ENCODE measurements at places on chromosomes 3 and 15.

DNA sequence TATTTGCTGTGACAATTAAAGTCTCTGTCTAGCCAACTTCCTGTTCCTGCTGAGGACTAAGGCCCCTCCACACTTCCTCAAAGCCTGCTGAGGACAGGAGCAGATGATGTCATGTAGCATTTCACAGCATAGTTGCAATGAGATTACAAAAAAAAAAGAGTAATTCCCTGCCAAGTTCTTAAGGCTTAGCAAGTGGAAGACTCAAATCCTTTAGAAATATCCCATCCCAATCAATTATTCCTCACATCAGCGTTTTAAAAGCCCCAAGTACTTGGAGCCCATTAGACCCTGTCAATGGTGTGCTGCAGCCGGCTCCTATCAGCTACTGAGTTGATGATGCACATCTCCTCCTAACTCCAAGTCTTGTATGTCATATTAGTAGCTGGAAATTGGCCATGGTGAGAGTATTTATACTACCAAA, 51.7 kb downstream of the TRANK1 start:
- DNase-seq: peak; percentile 65

DNA sequence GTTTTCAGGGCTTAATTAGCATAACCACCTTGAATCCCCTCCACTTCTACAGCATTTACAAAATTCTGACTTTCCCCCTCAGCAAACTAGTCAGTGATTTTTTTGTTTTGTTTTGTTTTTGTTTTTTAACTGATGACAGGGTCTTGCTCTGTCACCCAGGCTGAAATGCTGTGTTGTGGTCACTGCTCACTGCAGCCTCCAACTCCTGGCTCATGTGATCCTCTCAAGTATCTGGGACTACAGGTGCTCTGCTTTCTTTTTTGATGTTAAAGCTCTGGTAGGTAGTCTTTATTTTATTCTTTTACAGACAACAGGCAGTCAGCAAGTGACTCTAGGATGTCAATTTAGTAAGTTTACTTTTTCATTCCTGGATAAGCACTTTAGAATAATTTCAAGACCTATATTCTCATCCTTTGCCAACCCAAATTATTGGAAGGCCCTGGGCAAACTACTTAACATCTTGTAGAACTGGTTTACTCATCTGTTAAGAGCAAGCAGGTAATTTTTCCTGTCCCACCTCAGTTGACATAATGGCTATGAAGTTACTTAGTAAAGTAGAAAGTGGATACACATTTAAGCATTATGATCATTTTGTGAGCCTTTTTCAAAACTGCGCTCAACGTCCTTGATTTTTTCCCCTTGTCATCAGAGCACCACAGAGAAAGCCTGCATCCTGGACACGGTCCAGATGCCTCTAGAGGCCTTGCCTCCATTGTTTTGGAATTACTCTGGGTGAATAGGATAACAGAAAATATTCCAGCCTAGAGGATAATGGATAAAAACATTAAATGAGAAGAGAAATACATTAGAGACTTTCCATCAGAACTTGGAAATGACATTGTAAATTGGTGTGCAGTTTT, 69.9 kb upstream of the NDUFB4 start:
- DNase-seq: no peak

DNA sequence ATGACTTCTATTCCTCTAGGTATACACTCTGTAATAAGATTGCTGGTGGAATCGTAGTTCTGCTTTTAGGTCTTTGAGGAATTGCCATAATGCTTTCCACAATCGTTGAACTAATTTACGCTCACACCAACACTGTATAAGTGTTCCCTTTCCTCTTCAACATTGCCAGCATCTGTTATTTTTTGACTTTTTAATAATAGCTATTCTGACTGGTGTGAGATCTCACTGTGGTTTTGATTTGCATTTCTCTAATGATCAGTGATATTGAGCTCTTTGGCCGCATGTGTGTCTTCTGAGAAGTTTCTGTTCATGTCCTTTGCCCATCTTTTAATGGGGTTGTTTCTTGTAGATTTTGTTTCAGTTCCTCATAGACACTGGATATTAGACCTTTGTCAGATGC, 12.8 kb downstream of the NXPE3 start:
- no peak for DNase-seq

DNA sequence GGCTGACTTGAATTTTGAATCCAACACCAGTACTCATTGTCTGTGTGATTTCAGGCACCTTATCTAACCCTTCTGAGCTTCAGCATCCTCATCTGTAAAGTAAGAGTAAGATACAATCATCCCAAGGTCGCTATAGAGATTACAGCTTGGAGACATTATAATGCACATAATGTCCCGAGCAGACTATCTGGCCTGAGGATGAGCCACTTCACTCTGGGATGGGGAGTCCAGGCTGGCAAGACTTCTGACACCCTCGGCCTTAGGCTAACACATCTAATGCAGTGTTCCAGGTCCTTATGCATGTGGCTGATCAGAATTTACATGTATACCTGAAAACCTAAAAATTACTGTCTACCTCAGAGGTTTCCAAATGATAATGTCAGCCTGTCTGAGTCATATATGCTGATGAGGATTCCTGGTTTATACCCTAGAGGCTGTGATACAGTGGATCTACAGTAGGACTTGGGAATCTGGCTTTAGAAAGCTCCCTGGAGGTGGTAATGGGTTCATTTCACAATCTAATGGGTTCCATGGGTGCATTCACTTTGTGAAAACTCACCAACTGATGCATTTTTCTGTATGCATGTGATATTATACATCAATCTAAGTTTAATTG, 229.0 kb upstream of the SLCO3A1 start:
- no peak for DNase-seq

DNA sequence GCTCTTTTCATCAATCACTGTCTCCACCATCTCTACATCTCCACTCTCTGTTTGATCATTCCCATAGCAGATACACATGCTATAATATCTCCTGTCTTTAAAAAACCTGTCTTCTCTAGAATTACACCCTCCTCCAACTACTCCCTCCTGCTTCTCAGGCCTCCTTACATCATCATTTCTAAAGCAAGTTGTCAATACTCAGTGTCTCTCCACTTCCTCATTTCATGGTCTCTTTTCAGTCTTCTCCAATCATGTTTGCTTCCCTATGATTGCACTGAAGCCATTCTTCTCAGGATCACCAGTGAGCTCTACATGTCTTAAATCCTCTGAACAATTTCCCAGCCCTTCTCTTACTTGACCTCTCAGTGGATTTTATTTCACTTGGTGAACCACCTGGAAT, 87.0 kb upstream of the ZNF280D start:
- peak; percentile 24 for DNase-seq

GRCh38 chr3:175612487-175613196, 753.5 kb downstream of the NAALADL2 start:
- DNase-seq: no peak

DNA sequence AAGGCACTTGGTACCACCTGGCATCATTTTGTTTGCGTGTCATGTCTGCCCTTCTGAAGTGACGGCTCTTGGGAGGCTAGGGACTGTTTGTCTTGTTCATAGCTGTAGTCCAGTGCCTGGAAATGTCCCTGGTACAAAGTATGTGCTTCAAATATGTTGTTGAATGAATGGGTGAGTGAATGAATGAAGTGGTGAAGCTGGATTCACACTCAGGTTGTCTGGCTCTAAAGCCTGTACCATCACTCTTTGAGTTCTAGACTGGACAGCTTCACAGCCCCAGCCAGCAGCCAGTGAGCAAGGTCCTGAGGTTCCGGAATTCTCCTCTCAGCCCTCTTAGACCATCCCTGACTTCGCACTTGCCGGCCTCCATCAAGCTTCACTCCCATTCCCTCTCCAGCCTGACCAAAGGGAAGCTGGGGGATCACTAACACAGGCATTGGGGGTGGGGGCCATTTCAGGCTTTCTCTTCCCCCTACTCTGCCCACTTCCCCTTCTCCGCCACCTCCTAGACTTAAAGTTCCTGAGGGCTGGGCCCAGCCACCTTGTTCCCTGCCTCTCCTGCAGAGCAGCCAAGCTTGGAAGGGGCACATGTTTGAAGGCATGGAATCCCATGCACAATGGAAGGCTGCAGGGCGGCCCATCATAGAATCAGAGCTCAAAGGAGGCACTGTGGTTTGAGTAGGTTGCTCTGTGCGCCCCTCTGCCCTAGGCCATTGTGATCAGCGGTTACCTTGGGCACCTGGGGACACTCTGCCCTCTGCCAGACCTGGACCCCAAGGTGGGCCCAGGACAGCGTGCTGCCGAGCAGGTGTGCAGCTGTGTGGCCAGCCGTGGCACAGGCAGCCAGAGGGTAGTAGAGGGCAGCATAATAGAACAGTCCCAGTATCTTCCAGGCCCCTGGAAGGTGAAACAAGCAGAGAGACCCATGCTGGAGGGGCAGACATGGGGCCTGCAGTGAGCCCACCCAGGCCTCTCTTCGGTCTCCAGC, 7.7 kb downstream of the STRA6 start:
- no peak for DNase-seq

GRCh38 chr3:104437131-104437750, 929.5 kb upstream of the ALCAM start:
- no peak for DNase-seq

GRCh38 chr3:157174290-157174648, 14.3 kb upstream of the CCNL1 start:
- no peak for DNase-seq

GRCh38 chr3:49017971-49018706, at the start of gene DALRD3:
DALRD3 (minus strand) TSS chr3:49018580; CDS start chr3:49018564, 16 bp downstream.
- peak; percentile 58 for DNase-seq

- DNase-seq: no peak
Measured at GRCh38 chr3:55658270-55658669, 171.2 kb upstream of the WNT5A start.

GRCh38 chr3:38000965-38001455, 10.4 kb downstream of the VILL start:
- no peak for DNase-seq

DNA sequence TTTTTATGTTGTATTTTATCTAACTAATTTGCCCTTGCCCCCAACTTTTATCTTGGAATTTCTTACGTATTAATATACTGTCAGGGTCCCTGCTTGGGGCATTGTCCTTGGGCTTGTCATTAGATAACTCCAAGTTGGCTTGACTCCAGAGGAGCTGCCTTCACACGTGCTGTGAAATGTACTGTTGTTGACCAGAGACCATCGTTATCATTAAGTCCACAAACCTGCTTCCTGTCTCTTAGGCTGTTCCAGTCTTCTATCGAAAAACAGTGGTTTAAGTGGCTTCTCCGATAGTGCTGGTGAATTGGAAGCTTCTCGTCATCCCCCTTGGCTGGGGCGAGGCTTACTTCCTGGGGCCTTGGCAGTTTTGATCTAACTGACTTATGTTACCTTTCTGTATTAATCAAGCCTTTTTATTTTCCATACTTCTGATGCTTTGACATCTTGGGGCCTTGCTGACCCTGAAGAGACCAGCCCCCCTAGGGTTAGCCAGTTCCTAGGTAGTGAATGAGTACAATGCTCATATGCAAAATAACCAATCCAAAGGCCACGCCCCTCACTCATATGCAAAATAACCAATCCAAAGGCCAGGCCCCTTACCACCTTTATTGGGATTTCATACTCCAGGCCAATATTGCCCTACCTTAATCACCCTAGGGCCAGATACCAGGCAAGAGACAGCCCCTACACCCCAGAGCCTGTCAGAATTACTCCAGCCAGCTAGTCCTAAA, 164.5 kb downstream of the IGF1R start:
- DNase-seq: no peak

- no peak for DNase-seq
Measured at GRCh38 chr3:13262493-13263211, 157.5 kb downstream of the NUP210 start.

DNA sequence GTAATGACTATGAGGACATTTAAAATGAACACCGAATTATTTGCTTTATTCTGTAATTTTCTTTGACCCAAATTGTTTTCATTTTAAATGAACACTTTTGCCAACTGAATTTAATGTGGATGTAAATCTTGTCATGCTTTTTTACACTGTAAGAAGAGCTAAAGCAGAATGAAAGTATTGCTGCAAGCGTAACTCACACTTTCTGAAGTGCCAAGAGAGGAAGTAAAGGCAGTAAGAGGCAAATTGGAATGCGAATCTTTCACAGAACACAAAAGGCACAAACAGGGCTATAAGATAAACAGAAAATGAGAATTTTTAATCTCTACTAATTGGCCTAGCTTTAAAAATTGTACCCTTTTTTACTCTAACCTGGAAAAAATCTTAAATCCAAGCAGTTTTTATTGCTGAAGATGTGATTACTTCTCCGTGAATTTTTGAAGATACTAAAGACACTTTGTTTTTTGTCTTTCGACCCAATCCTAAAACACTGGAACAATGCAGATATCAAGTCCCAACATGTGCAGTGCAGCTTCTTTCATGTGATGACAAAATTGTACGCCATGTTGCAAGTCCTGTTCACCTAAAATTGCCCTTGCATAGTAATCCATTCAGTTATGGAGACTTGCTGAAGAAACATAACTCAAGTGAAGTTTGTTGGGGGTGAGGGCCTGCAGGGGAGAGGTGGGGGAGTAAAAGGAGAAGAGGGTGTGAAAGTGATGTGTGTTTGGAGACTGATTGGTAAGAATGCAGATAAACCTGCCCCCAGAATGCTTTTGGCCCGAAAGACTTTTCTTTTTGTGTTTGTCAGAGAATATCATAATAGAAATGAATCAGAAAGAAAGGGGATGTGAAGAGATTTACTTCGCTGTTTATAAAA, 1.4 kb downstream of the ARID3B start:
- DNase-seq: no peak

- DNase-seq: no peak
Measured at GRCh38 chr15:65286069-65286703, 497 bp downstream of the PARP16 start.

DNA sequence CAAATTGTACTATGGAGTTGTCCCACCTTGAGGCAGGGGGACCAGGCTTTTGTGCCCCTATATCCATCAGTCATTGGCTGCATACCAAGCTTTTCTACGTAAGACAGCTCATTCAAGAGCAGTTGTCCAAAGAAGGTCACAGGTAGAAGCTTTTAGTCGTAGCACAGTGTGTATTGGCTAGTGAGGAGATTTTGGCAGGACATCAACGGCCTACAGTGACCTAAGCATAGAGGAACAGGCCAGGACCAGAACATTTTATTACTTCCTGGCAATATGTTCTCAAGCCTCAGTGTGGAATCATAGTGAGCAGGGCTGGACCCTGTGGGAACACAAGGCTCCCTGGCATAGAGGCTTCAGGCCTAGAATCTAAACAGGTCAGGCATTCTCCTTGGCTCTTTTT, 105.4 kb upstream of the ANKRD28 start:
- DNase-seq: no peak

Measured in KG1 (cell line).